ENCODE measurements at places on chromosomes 16 and 17.

- no peak for DNase-seq
Observed at GRCh38 chr16:56604966-56605365, 3.4 kb upstream of the MT2A start.

GRCh38 chr16:59993101-59993500, 1259.0 kb upstream of the GOT2 start:
- no peak for DNase-seq

GRCh38 chr16:2339521-2340484, 725 bp downstream of the ABCA3 start:
- peak; percentile 24 for DNase-seq

DNA sequence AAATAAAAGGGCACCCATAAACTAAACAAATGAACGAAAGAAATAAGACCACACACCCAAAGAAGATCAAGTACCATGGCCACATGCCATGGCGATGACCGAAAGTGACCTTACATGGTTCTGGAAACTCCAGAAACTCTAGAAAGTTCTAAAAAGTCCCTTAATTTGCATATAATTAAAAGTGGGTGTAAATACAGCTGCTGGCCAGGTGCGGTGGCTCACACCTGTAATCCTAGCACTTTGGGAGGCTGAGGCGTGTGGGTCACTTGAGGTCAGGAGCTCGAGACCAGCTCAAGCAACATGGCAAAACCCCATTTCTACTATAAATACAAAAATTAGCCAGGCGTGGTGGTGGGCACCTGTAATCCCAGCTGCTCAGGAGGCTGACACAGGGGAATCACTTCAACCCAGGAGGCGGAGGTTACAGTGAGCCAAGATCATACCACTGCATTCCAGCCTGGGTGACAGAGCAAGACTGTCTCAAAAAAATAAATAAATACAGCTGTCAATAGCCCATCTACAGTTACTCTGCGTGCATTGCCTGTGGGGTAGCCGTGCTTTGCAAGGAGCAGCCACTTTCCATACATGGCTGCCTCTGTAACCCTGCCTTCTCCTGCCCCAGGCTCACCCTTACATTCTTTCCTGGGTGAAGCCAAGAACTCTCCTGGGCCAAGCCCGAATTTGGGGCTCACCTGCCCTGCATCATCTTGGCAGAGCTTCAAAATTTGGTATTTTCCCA, 7.2 kb upstream of the ZNF778 start:
- DNase-seq, result no peak

- DNase-seq, result no peak
Observed at GRCh38 chr17:51873302-51873701, 285.2 kb downstream of the CA10 start.

GRCh38 chr16:85586380-85587104, 26.6 kb upstream of the GSE1 start:
- DNase-seq, result peak; percentile 30

GRCh38 chr17:48294806-48295361, 135.1 kb downstream of the SKAP1 start:
- no peak for DNase-seq

DNA sequence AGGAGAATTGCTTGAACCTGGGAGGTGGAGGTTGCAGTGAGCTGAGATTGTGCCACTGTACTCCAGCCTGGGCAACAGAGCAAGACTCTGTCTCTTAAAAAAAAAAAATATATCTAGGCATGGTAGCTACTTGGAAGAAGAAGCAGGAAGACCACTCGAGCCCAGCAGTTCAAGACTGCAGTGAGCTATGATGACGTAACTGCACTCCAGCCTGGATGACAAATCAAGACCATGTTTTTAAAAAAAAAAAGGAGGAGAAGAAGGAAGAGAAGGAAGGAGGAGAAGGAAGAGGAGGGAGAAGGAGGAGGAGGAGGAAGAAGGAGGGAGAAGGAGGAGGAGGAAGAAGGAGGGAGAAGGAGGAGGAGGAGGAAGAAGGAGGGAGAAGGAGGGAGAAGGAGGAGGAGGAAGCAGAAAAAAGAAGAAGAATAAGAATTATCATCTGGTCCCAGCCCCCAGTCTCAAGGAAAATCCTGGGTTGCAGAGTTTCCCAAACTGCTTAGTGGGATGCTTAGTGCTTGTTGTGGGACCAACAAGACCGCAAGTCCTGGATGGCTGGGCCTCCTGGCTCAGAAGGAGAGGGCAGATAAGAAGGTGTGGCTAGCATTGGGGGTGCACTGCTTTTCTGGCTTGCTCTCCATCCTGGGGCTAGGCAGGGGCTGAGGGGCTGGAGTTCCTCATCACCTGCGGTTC, 3.7 kb upstream of the DRC7 start:
- no peak for DNase-seq

DNA sequence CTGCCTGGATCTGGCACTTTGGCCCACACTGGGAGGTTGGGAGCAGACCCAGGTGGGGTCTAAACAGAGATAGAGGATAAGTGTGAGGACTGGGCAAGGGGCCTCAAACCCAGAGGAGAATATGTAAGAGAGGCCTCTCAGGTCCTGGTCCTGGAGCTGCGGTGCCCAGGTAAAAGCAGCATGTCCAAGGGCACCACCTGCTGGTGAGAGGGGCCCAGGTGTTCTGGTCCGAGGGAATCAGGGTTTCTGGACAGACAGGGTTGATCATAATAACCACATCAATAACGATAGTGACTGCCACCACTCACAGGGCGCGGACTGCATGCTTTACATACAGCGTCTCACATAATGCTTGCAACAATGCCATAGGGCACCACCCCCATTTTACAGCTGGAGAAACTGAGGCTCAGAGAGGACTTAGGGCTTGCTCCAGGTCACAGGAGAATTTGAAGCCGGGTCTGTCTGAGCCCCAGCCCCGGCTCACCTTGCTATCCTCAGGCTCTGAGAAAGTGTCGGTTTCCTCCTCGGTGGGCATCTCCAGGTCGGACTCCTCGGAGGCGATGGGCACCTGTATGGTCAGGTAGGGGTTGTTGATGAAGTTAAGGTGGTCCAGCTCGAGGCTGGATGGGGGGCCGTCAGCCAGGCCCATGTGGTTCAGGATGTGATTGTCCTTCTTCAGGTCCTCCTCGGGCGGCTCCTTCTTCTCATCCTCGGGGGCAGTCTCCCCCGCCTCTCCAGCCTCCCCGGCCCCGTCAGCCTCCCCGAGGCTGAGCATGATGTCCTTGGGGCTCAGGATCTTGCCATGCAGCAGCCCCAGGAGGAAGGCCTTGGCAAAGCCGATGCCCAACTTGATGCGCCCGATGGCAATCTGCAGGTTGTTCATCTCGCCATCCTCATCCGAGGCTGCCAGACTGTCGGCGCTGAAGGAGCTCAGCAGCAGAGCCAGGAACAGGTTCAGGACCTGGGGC, 19.1 kb upstream of the CD79B start:
- no peak for DNase-seq

DNA sequence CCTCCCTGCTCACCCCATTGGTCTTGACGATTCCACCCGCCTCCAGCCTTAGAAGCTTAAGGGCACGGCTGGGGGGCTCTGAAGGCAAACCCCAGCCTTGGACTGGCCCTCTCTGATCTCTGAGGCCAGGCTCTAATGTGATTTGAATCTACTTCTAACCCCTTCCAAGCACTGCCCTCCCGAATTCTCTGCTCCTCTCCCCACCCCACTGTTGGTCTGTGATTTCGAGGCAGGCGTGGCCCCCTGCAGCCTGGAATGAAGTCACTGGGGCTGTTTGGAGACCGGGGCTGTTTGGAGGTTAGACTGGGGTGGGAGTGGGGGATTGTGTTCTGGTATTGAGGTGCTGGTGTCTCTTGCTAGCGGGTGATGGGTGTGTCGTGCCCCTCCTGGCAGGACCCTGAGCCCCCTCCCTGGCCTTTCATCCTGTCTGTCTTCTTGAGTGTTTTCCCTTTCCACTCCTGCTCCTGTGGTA, 2.2 kb downstream of the GRB7 start:
- DNase-seq, result no peak

- DNase-seq, result no peak
Observed at GRCh38 chr17:50631908-50632571, 2.6 kb upstream of the ABCC3 start.

GRCh38 chr17:1882836-1883235, 53.0 kb downstream of the RPA1 start:
- peak; percentile 20 for DNase-seq

- DNase-seq, result peak; percentile 5
Observed at GRCh38 chr16:55622930-55623561, 32.7 kb upstream of the SLC6A2 start.

GRCh38 chr17:79721993-79722671, 8.6 kb upstream of the ENPP7 start:
- no peak for DNase-seq

DNA sequence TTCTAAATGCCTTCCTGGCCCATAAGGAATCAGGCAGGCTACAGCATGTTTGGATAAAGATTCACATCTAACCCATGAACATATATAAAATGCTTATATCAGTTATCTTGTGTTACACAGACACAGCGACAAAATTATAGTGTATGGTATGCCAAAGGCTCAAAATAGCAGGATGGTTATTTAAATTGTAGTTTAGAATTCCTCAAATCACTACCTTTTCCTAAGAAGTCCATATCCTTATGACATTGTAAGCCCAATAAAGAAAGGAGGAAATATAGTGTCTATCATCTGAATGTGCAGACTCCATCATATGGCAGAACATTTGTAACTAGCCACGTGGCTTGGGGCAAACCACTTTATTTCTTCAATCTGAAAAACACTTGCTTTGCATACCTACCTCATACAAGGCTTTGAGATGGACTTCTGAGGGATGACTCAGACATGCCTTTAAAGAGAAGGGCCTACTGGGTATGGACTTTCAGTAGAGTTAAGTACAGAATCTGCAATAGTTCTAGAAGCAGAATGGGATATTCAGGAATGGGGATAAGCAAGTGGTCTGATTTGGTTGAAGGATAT, 12.1 kb upstream of the DHX8 start:
- peak; percentile 13 for DNase-seq

- DNase-seq, result no peak
Observed at GRCh38 chr17:83143817-83144231, 64.4 kb downstream of the METRNL start.

DNA sequence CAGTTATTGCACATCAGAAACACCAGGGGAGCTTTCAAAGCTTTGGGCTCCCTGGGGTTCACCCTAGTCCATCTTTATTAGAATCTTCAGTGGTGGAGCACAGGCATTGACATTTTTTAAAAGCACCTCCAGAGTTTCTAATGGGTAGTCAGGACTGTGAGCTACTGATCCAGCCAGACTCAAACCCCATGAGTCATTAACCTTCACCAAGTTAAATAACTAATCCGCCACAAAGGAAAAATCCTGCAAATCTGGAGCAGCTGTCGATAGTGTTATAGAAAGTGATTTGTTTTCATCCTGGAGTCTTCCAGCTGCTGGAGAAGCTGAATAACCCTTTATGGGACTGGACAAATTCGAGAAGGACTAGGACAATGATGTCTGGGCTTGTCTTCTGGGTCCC, 93.2 kb upstream of the PIRT start:
- no peak for DNase-seq

DNA sequence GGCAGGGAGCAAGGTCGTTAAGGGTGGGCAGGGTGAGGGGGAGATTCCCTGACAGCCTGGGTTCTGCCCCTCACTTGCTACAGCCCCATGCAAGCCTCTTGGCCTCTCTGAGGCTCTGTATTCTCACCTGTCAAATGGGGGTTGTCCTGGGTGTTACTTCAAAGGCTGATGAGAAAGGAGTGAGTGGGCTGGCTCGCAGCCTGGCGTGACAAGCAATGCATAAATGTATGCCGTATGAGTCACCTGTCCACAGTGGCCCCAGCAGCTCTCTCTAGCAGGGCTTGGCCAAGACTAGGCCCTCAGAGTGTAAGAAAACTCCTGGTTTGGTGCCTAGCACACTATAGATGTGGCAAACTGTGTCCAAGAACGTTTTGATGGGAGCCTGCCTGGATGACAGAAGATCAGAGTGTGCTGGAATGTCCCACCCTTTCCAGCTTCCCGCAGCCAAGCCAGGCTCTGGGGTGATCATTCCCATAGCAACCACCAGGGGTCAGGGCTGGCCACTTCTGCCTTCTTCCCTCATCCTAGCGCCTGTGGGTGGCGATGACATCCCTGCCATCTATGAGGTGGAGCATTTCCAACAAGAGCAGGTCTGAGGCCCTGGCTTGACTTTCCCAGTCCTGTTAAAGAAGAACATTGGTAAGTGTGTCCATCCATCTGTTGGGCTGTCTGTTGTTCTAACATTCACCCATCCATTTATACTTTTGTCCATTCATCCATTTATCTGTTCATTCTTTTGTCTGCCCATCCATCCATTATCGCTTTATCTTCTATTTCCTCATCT, 37.2 kb upstream of the ADGRG1 start:
- DNase-seq, result peak; percentile 91

GRCh38 chr17:28646039-28646754, 1.2 kb upstream of the BLTP2 start:
- no peak for DNase-seq

GRCh38 chr16:83227336-83227735, 580.4 kb upstream of the HSBP1 start:
- DNase-seq, result no peak

DNA sequence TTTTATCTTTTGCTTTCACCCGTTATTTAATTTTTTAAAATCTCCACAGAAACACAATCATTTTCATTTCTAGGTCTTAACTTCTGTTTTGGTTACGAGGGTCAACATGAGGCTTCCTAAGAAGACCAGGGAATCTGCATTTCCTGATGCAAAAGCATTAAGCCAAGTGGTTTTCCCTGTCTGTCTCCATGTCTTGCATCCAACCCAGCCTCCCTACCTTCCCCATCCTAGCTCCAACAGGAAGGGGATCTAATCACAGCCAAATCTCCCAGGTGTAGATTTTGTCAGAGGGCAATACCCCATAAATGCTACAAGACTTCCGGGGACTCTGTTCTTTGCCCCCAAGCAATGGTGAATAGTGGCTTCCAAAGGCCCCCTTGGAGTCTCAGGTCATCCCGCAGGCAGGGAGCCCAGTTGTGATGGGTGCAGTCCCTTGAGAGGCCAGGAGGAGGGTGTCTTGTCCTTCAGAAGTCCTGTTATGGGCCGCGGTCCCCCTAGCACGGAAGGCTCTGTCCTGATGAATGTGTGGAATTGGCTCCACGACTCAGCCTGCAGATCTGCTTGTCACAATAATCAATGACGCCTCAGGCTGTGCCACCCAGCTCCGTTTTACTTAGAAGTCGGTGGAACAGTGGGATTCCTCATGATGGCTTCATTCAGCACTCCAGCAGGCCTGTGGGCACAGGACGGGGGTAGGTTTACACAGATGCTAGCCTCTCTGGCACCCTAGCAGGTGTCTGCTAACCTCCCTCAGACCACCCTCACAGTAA, 141.1 kb downstream of the RGS9 start:
- peak; percentile 67 for DNase-seq

DNA sequence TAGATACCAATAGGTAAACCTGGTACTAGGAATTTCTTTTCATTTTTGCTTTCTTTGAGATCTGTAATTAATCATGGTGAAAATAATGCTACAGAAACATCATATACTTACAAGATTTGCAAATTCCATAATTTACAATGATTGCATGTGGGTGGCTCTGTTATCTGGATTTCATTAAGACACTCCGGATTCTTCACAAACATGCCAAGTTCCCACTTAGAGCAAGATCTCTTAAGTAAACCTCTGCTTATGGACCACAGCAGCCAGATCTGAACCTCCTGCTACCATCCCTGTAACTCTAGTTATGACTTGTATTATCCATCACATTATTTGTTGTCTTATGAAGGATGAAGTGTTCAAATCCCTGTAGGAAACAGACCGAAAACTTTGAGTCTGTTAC, 424.7 kb downstream of the CDH13 start:
- DNase-seq, result no peak

Data from astrocyte of the spinal cord (primary cell).